ENCODE measurements at places on chromosomes 5 and 9. TPM values are rescaled to one million over a fixed set of nuclear protein-coding genes. Genes with fewer than 3 reads are reported as not detected.

The PCDHGA2 gene
- total RNA-seq: 2.0 TPM

The TSSK1B gene
- total RNA-seq: not detected

The MAP1B gene
- 69.9 TPM for total RNA-seq

The SPOCK1 gene
- total RNA-seq: 22.4 TPM

The BTNL8 gene
- not detected for total RNA-seq

The FOXD4L3 gene
- not detected for total RNA-seq

The C1QTNF3 gene
- 0.99 TPM for total RNA-seq

The NEUROG1 gene
- total RNA-seq: not detected

The GLDC gene
- total RNA-seq: not detected

The CDH10 gene
- 0.26 TPM for total RNA-seq

The LOX gene
- 14.0 TPM for total RNA-seq

The CCL27 gene
- total RNA-seq: not detected
